ENCODE measurements at places on chromosomes 7 and 10.

DNA sequence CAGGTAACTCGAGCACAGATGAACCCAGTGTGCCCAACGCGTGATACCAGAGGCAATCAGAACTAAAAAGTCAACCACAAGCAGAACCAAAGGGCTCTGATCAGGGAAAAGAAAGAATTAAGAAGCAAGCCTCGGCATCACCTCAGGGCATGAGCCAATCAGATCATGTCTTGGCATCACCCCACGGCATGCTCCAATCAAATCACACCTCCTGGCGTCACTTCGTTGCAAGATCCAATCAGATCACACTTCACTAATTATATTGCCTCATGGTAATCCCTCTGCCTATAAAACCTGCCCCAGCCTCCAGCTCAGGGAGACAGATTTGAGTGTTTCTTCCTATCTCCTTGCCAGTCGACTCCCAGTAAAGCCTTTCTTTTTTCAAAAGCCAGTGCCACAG is 46.8 kb downstream of the TYW1B start:
- no peak for DNase-seq

- no peak for DNase-seq
Measured at GRCh38 chr10:6894405-6894804, 314.3 kb upstream of the PRKCQ start.

DNA sequence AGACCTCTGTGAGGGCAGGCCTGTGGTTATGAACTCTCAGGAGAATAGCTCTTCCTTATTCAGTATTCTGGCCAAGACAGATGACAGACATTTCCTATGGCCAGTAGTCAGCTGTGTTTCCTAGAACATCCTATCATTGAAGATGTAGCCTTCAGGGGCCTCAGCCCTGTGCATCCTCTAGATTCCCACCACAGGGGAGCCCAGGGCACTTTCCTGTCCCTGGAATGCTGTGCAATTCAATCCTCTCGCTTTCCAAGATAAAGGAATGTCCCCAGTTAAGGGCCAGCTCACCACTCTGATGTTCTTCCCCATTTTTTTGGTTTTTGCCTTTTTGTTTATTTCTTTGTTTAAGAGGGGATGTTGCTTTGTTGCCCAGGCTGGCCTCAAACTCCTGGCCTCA is 578.8 kb upstream of the C7orf33 start:
- DNase-seq = no peak

DNA sequence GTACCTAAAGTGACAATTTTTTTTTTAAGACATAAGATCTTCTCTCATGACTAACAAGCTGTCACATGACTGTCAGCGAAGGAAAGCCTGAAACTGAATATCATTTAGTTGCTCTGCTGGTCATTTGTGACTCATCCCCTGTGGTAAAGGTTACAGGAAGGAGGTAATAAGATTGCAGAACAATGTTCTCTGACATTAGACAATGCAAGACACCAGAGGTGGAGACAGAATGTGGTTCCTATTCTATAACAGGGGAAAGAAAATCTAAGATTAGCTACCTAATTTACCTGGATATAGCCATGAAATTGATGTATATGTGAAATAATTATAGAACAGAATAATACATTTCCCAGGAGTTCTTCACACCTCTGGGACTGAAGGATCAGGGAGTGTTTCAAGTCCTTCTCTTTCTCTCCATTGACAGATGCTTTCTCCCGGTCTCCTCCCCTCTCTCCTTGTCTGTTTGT is 47.7 kb downstream of the LRGUK start:
- no peak for DNase-seq

DNA sequence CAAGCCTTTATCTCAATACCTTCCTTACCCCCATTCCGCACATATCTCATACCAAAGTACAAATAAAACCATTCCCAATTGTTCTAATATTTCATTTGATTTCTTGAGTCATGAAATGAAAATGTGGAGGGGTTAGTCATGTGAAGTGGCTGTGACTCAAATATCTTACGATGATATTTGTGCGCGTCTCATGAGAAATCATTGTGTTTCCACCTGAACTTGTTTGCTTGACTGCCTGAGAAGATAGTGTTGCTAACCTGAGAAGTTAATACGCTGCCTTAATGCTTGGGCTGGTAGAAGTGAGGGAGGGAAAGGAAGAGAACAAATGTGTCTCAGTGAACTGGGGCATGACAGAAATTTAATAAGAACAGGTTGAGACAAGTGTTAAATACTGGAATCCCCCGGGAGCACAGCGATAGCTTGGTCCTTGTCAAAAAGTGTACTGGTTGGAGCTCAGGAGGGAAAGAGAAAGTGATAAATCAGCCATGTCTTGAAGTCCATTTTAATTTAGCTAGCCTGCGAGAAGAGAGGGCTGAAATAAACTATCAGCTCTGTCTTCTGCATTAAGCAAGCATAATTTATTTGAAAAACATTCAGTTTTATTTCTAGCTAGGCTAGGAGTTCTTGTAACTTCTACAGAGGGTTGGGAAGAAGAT is 7.2 kb upstream of the EPHA1 start:
- no peak for DNase-seq

DNA sequence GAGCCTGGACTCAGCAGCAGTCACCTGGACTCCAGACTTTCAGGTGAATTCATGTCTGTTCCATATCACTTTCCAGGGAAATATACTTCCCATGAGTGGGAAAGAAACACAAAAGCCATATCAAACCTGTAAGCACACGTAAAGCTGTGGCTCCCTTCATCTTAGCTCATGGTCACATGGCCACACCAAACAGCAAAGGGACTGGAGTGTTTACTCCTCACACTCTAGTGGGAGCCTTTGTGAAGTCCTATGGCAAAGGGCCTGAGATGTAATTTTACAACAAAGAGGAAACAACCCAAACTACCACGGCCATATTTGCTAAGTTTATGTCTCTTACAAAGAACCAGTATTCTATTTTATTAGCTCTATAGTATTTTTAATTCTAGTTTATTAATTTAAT is 16.3 kb downstream of the SFTPA1 start:
- DNase-seq = no peak

DNA sequence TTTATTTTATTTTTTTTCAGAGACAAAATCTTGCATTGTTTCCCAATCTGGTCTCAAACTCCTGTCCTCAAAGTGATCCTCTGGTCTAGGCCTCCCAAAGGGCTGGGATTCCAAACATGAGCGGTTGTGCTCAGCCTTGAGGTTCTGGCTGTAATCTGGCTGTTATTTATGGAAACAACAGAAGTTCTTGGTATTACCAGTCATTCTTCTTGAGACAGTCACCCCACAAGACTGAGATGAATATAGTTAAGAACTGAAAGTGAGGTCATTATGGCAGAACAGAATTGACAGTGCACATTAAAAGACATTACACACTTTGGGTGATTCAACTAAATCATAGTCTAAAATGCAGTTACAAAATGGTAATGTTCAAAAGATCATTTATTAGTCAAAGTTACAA is 719.5 kb downstream of the ZWINT start:
- DNase-seq = no peak

GRCh38 chr10:58892031-58892531 is 284.4 kb upstream of the PHYHIPL start:
- no peak for DNase-seq

- no peak for DNase-seq
Measured at GRCh38 chr10:36173364-36173763, 531.3 kb upstream of the FZD8 start.

DNA sequence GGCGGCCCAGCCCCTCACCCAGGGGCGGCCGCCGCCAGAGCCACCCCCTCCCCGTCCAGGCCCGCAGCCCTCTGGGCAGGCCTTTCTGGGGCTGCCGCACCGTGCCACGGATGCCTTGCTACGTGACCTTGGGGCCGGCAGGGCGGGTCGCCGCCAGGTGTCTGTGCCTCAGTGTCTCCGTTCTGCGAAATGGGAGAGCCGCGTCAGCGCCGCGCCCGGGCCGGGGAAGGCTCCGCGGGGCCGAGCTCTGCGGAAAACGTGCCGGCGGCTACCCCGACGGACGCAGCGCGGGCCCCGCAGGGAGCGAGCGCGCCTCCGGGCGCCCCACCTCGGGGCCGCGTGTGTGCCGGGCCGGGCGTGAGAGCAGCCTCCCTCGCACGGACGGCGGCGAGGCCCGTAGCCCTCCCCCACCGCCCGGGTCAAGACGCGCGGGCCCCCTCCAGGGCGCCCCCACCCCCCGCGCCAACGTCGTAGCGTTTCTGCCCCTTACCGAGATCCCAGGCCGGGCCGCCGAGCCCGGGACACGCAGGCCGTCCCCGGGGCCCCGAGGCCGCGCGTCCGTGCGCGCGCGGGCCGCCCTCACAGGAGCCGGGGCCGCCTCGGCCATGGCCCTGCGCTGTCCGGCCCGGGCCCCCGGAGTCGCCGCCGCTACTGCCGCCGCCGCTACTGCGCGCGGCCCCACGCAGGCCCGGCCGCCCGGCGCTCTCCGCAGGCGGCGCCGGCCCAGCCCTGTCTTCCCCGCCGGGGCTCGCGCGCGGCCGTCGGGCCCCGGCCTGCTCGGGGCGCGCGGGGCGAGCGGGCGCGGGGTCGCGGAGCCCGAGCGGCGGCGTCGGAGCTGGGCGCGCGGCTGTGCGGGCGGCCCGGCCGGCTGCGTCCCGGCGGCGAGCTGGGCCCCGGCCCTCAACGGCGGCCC is 1.1 kb downstream of the ZNF777 start:
- no peak for DNase-seq

DNA sequence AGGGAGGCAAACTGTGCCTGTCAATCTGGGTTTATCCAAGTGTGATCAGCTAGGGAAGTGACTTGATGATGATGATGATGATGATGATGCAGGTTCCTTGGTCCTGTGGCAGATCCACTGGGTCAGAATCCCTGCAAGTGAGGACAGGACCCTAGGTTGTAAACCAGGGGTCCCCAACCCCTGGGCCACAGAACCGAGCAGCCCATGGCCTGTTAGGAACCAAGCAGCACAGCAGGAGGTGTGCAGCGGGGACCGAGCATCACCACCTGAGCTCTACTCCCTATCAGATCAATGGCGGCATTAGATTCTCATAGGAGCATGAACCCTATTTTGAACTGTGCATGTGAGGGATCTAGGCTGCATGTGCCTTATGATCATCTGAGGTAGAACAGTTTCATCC is 144.7 kb upstream of the PDE1C start:
- DNase-seq = no peak

DNA sequence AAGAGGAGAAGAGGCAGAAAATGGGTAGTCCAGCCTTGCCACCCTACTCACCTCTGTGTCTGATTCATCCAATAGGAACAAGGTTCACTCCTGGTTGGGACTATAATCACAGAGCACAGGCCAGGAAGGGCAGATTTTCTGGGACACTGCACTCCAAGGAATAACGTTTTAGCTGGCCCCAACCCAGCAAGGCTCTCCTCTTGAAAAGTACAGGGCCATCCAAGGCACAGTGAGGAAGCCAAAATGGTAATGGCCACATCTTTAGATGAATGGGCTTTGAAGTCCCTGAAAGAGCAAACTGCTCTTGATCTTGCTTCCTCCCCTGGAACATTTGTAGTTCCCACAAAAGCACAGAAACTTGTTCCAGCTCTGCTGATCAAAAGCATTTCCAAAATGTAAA is 149.4 kb downstream of the GRM3 start:
- DNase-seq = no peak

DNA sequence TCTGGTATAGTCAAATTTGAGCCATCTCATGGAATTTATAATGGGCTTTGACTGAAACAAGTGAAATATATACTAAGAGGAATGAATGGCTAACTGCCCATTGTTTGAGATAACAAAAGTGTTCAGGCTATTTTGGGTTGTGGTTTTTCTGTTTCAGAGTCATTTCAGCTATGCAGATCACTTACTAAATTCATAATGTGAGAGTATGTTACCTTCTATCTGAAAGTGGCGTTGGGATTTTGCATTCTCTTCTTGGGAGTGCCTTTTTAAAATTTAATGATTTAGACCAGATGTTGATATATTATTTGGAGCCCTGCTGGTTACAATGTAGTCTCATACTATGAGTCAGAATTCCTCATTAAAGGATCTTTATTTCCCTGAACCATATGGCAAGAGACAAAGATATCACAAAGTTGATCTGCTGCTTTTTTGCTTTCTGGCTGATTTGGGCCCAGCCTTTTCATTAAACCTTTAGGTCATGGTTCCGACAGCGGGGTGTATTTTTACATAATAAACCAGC is 10.4 kb downstream of the VCL start:
- no peak for DNase-seq

GRCh38 chr10:121687095-121687813 is 89.0 kb upstream of the FGFR2 start:
- DNase-seq = no peak

DNA sequence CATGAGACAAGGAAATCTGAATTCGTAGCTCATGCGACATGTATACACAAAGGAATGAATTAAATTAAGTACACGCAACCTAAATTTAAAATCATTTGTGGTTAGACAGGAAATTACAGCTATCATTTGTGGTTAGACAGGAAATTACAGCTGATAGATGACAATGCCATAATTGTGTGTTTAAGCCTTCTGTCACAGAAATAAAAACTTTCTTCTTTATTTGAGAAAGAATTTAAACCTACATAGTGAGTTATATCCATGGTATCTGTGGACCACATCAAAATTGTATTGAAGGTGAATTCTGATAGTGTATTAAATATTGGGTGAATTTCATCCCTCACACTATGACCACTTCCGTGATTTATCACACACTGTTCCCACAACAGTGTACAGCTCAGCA is 362.9 kb downstream of the MAGI2 start:
- DNase-seq = no peak

GRCh38 chr10:84256510-84257342 is 11.9 kb downstream of the RGR start:
- peak; percentile 11 for DNase-seq

DNA sequence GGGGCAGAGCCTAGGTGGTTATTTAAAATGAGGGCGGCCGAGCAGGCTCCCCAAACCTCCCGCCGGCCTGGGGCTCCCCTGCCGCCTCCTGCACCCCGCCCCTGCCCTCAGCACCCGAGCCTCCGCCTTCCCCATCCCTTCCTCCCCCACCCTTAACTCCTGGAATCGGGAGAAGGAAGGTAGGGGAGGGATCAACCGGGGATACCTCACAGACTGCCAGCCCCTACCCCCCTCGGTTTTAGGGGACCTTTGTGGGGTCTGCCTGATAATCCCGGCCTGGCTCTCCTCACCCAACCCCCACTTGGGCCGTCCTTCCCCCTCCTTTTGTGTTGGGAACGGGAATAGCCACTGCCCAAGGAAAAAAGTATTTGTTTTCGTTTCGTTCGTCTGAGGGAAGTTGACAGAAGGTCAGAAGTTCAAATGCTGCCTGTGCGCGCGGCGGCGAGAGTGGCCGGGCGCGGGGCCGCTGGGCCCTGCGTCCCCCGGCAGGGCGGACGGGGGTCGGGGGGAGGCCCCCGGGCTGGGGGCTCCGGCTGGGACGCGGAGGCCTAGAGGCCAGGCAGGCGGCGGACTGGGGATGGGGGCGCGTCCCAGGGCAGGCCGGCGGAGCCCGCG is 2.8 kb downstream of the SHH start:
- no peak for DNase-seq

GRCh38 chr7:13279854-13280435 is 592.5 kb downstream of the ARL4A start:
- DNase-seq = no peak

- DNase-seq = no peak
Measured at GRCh38 chr10:116097239-116097784, 175.7 kb downstream of the GFRA1 start.

GRCh38 chr10:103367379-103367781 is 396 bp upstream of the TAF5 start:
- DNase-seq = no peak

- DNase-seq = no peak
Measured at GRCh38 chr10:119335671-119336353, 128.4 kb downstream of the GRK5 start.

All from activated T-helper 1 cell treated with anti-CD3 and anti-CD28 coated beads, Interleukin-12 subunit alpha, Interleukin-12 subunit beta, Interleukin-2, Interleukin-4 antibody, amounts not matched to agents 30 ng/mL and 10 ng/mL and 1 ng/mL, durations not matched to agents 14 hours and 24 hours and 36 hours (primary cell).